ENCODE measurements at places on chromosomes 2 and 18. TPM values are rescaled to one million over a fixed set of nuclear protein-coding genes. Genes with fewer than 3 reads are reported as not detected.

- ATAC-seq = no peak
Measured at GRCh38 chr18:69358212-69358895, 42.3 kb upstream of the DOK6 start.

DNA sequence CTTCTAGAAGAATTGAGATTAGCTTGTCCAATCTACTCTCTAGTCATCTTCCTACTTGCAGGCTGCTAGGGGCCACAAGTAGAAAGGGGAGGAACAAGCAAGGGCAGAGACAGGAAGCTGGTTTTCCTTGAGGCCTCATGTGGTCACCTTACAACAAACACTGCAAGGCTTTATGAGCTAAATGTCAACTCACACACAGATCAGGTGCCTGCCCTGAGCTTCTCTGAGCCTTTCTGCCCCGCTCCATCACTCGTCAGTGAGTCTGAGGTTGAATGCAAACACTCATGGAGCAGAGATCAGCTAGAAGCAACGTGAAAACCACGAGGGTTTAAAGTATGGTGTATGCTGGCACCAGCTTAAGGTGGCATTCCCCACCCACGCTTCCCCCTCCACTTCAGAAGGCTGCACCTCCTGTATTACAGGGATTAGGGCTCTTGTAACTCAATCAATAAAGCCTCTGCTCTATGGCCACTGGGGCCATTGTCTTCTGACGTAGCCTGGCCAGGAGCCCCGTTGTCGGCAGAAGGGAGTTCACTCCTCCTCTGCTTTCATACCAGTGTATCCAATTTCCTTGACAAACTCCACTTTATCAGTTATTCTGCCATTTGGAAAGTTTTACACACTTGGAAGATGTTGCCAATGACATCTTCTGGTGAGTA is 5.4 kb upstream of the CRYGC start:
- ATAC-seq = peak; percentile 18

DNA sequence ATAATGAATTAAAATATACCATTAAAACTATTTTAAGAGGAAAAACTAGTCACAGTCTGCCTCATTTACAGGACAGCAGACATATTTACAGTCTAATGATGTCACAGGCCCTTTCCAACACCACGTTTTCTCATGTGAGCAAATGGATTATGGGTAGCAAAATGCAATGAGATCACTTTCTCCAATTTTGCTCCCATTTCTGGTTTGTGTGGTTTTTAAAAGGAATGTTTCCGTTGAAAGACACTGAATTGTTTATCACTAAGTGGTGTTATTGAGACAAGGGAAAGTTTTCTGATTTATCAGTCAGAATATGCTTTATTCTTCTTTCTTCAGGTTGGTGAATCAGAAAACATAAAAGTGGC is 11.4 kb upstream of the NR4A2 start:
- no peak for ATAC-seq

The INPP5D gene
- total RNA-seq = 6.2 TPM

- no peak for ATAC-seq
Measured at GRCh38 chr2:16262526-16263178, 322.3 kb downstream of the MYCN start.

DNA sequence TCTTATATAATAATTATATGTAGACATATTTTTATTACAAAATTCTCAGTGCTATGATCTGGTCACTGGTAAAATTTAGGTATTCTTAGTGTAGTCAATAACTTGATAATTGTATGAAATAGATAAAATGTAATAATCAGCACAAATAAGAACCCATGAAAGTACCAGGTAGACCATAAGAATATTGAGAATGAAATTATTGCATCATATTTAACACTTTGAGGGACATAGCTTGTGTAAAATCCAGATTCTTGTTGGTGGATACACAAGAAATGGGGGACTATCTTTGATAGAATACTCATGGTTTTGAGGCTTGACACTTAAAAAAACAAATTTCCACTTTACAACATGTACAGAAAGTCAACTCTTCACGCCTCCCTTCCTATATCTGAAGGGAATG is 898.8 kb upstream of the DDX18 start:
- ATAC-seq = no peak

DNA sequence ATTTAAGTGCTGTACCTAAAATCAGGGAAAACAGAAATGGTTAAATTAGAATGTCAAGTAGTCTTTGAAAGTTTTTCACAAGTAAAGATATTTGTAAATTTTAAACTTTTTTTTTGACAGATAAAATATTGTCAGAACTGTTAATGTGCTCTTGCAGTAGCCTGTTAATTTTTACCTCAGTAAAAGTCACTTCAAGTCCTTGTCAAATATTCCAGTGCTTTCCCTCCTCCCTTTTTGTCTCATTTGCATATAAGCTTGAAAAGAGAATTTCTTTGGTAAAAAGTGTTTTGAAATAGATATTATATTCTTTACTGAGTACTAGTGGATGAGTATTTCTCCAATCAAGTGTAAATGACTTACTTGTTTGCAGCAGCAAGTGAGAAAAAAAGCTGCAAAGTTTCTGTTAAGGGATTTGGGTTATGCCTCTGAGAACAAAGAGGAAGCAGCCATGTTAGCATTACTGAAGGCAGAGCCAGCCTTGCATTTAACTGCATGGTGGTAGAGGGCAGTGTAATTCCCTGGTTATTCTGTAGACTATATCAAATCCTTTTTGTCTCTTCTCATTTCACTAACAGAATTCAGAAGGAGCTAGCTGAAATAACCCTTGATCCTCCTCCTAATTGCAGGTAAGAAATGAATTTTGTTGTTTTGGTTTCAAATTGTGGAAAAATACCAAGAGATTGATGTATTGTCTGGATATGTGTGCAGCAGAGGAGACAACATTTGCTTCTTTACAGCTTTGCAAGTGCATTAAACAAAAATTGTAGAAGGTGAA is 3.2 kb downstream of the UBE2E3 start:
- ATAC-seq = peak; percentile 30

The CYTIP gene
- total RNA-seq = 1.3 TPM

DNA sequence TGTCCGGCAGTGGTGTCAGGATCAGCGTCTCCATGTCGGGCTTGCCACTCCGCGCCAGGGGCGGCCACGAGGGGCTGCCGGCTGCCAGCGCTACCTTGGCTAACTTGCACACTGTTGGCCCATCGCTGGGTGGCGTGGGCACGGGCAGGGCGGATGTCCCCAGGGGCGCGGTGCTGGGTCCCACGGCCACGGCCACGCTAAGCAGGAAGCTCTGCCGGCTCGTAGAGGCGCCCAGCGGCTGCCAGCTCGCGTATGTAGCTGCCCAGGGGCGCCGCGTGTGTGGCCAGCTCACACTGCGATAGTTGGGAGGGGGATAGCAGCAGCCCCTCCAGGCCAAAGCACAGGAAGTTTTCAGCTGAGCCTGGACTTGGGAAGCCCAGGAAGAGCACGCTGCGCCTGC is 249.4 kb downstream of the ANKRD30B start:
- no peak for ATAC-seq

DNA sequence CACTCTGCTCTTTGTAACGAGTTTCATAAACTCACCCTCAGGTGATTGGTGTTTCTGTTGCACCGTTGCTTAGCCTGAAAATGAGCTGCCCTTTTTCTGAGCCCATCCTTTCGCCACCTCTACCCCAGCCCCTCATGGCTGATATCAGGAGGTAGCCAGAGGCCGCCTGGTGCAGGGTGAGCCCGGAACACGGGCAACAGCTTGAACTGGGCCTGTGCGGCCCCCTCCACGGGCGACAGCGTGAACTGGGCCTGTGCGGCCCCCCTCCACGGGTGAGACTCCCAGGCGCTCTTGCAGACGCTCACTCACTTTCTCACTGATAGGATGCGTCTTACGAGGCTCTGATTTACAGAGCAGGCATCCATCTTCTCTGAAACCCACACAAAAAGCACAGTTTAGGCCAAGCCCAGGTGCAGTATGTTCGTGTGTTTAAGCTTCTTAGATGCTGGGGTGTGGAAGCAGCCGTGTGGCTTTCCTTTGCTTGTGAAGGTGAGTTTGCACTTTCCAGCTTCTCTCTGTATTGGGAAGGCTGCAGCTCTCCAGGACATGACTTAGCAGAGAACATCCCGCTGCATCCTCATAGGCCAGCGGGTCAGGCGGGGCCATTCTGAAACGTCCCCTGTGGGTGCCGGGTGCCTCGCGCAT is 83.5 kb downstream of the NFATC1 start:
- no peak for ATAC-seq

DNA sequence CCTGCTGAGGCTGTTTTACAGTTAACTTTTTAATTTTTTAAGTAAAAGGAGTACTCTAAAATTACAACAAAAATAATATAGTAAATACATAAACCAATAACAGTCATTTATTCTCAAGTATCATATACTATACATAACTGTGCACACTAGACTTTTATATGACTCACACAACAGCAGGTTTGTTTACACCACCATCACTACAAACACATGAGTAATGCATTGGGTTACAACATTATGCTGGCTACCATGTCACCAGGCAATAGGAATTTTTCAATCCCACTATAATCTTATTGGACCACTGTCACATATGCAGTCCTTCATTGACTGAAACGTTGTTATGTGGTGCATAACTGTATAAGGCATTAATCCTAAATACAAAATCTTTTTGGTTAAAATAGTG is 42.5 kb downstream of the RASGRP3 start:
- no peak for ATAC-seq

GRCh38 chr18:73990258-73990657 is 157.4 kb downstream of the FBXO15 start:
- no peak for ATAC-seq

DNA sequence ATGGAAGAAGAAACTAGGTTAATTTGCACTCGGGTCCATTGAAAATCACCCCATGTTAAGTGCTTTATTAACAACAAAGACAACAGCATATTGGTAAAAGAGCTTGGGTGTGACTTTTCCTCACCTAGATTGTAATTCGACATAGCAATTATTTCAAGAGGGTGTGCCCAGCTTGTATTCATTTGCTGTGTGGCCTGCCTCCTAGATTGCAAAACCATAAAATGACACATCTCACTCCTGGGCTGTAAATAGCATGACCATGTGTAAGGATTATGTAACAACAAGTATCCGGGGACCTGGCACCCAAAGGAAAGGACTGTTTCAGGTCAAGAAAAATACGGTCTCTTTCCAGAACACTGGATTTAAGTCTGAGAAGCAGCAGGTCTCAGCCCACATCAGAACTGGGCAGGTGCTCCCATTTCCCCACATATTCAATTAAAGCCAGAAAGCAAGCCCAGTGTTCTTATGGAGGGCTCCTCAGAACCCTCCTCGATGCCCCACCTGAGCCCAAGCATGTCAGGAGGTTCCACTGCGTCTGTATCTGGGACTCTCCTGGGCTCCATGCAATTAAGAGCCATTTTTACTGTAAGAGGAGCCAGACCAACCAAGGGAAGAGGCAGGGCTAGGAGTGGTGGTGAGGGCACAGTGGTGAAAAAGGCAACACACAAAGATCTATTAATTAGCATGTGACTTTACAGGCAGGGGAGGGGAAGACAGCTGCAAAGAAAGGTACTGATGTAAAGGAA is 39.2 kb downstream of the MREG start:
- ATAC-seq = peak; percentile 91

- no peak for ATAC-seq
Measured at GRCh38 chr2:177489719-177490301, 97.2 kb downstream of the AGPS start.

GRCh38 chr2:234029150-234029733 is 21.3 kb upstream of the SPP2 start:
- no peak for ATAC-seq

DNA sequence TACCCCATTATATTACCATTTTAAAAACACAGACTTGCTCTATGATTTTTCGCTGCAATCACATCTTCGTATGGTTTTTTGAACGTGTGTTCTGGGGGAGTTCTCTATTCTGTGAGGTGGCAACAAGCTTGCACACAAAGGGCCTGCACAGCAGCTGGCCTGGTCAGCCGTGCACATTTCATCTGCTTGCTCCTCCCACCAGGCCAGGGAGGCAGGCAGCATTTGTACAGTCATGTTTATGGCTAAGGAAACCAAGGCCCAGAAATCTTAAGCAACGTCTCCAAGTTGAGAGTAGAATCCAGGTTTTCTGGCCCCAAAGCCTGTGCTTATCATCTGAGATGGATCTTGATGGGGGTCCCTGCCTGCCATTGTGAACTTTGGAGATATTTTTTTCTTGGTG is 106.4 kb upstream of the SMIM21 start:
- ATAC-seq = no peak

The CERKL gene
- total RNA-seq = not detected

GRCh38 chr2:39834426-39834825 is 55.4 kb upstream of the THUMPD2 start:
- ATAC-seq = no peak

DNA sequence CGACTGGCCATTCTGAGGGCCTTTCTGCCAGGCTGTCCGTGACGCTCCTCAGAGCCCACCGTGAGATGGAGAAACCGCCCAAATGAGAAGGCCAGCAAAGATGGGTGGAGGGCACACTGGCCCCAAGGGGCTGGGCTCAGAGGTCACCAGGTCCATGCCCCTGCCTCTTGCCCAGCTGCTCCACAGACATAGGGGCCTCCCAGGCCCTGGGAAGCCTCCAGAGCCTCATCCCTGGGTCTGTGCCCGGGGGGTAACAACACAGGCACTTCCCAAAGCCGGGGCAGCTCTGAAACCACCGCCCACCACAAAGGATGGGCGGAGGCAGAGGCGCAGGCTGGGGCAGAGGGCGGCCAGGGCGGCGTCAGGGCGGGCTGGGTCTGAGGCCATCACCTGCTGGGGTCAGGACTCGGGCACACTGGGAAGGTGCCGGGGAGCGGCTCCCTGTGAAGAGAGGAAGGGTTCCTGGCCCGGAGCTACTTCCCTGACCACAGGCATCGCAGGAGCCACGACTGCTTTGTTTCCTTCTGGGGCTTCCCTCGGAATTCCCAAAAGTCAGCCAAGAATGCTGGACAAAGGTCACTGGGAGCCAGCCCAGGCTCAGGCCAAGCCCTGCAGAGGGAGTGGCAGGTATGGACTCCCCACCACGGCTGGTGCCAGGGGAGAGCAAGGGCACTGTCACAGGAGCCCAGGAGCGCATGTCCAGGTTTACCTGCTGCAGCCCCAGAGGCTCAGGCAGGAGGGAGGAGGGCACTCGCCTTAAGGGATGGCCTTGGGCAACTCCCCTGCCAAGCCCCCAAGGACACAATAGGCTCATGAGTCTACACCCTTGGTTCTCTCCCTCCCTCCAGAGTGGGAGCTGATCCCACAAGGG is 9.4 kb downstream of the CYP26B1 start:
- ATAC-seq = no peak

DNA sequence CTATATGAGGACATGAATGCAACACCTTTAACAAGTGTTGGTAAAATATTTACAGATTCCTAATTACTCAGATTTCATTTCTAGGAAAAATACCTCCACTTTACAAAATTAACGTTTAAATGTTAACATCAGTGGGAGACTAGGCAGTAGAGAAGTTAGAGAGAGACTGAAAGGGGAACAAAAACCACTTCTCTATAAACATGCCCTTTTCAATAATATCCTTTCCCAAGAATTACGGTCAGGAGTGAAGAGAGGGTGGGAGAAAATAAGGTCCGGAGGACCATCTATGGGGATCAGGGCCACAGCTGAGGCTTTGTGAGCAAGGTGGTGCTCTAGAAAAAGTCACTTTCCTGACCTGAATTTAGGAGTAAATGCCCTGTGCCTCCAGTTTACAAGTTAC is 65.3 kb upstream of the WIPF1 start:
- no peak for ATAC-seq

The TUBA3E gene
- not detected for total RNA-seq
